ENCODE measurements at places on chromosomes 11 and 22.
A peak's percentile ranks its signal among the peaks of the same experiment; 100 is the strongest.

- DNase-seq: no peak
Observed at GRCh38 chr22:27110665-27111451, 453.5 kb downstream of the MIAT start.

- peak; percentile 21 for DNase-seq
Observed at GRCh38 chr11:79708319-79708932, 267.6 kb upstream of the TENM4 start.

- no peak for DNase-seq
Observed at GRCh38 chr11:46133119-46133518, 11.9 kb upstream of the PHF21A start.

- DNase-seq: no peak
Observed at GRCh38 chr11:81071606-81072005, 1630.8 kb upstream of the TENM4 start.

- DNase-seq: no peak
Observed at GRCh38 chr11:73401217-73401923, 25.2 kb downstream of the RELT start.

DNA sequence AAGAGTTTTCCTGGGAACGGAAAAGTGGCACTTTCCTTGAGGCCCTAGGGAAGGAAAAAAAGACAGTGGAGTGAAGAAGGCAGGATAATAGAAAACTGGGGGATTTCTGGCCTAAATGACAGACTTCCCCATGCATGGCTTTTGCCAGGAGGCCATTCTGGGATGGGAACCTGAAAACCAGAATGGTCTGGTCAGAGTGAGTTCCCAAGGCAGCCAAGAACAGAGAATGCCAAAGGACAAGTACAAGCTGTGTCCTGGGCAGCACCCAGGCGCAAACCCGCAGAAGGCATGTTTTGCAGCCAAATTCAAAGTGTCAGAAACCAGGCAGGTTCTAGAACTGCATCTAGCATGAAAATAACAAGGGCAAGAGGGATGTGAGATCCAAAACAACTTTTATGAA is 162.4 kb downstream of the SPON1 start:
- no peak for DNase-seq

DNA sequence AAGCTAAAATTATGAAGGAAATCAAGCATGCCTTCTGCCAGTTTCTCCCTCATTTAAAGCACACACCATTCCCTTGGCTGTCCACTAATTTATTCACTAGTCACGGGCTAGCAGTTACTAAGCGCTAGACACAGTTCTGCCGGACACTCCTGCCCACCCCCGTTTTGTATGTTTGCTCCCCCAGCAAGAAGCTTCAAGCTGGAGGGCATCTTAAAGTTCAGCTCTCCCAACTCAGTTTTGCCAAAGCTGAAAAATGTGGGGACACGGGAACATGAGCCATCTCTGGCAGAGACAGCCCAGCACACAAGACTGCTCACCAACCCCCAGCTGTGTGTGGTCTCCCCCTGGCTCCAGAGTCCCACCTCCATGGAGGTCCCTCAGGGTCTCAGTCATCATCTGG is 263.6 kb downstream of the BRD1 start:
- DNase-seq: no peak

- DNase-seq: no peak
Observed at GRCh38 chr22:29314537-29315285, 786 bp downstream of the RASL10A start.

DNA sequence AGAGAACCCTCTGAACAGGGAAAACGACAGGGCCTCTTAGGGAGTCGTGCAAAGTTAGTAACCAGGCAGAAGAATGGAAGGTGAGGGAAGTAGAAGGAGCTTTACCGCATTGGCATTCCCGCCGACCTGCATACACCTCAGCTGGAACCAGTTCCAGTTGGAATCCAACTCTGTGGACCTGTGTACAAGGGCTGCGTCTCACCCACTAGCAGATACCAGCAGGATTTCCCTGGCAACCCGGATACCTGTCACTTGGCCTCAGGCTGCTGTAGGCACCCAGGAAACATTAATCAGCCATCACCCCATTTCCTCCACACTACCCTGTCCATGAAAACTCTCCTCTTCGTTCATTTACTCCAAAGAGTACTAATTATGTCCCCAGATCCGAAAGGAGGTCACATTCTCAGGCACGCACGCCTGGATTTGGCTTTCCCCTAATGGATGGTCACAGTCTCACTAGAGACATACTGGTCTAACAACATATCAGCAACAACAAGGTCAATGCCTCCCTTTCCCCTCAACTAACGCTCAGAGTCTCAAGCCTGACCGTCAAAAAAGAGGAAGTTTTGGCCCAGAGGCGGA is 842 bp downstream of the ARFGAP2 start:
- DNase-seq: no peak

- DNase-seq: no peak
Observed at GRCh38 chr11:6670202-6670830, 12.8 kb downstream of the MRPL17 start.

GRCh38 chr11:70675697-70676374 is 277.5 kb downstream of the CTTN start:
- no peak for DNase-seq

- DNase-seq: no peak
Observed at GRCh38 chr22:44456661-44457412, 41.2 kb downstream of the RTL6 start.

- no peak for DNase-seq
Observed at GRCh38 chr11:59866836-59867235, 549 bp upstream of the TCN1 start.

DNA sequence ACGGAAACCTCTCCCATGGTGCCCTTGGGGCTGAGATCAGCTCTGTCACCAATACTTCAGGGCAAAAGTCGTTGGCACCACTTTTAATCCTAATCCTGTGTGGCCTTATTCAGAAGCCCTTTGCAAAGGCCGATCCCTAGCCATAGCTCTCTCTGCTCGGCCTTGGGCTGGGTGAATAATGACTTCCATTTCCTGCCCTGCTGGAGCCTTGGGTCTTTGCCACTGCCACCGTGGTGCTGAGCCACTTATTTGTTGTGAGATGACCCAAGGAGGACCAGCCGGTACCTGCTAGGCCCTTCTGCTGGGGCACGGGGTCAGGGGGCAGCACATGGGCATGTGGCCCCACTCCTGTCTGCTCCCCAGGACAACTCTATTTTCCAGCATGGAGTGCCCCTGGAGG is 188.2 kb downstream of the ST3GAL4 start:
- no peak for DNase-seq

GRCh38 chr22:34966980-34967565 is 98.9 kb upstream of the ISX start:
- DNase-seq: no peak

GRCh38 chr11:128505449-128506065 is 81.8 kb downstream of the ETS1 start:
- DNase-seq: no peak

DNA sequence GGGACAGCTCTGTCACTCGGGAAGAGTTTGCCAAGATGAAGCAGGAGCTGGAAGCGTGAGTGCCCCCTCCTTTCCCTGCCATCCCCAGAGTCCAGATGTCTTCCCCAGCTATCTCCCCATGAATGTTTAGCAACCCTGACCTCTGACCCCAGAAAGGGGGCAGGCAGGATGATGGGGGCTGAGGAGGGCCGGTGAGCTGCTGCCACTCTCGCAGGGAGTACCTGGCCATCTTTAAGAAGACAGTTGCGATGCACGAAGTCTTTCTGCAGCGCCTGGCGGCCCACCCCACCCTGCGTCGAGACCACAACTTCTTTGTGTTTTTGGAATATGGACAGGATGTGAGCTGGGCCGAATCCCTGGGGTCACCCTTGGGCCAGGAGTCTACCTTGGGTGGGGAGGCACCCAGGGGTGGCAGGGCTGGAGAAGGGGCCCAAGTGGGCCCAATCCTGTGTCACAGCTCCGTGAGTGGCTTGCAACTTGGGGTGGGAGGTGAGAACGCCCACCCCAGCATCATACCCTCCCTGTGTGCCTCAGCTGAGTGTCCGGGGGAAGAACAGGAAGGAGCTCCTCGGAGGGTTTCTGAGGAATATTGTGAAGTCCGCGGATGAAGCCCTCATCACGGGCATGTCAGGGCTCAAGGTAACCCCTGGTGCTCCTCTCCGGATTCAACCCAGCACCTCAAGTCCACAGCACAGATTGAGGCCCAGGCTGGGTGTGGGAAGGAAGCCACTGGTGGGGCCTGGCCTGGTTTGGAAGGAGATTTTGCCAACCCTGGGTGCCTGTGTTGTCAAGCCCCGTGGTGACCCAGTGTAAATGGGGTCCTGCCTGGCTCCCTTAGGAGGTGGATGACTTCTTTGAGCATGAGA is 7.5 kb downstream of the CFL1 start:
- DNase-seq: no peak

All from NCI-H1930 (cell line).